CD8-positive, alpha-beta memory T cell (primary cell): ENCODE measurements at places on chromosomes 5 and 9. TPM values are rescaled to one million over a fixed set of nuclear protein-coding genes. Genes with fewer than 3 reads are reported as not detected.

The GABRA1 gene
- not detected for total RNA-seq

The PLEKHG4B gene
- not detected for total RNA-seq

The AGXT2 gene
- total RNA-seq = not detected

The ZNF454 gene
- total RNA-seq = not detected

The ADRA1B gene
- total RNA-seq = not detected

The LECT2 gene
- total RNA-seq = not detected

The ZNF883 gene
- total RNA-seq = 0.95 TPM

The STPG3 gene
- total RNA-seq = 0.27 TPM

The IFNA21 gene
- not detected for total RNA-seq

GRCh38 chr5:67773411-67774266 lies 441.9 kb upstream of the PIK3R1 start:
- no peak overlapping the region for H3K27ac ChIP-seq
- H3K27me3 ChIP-seq = no peaks in the 10 kb centered on the region
- no peaks in the 10 kb centered on the region for H3K4me1 ChIP-seq

DNA sequence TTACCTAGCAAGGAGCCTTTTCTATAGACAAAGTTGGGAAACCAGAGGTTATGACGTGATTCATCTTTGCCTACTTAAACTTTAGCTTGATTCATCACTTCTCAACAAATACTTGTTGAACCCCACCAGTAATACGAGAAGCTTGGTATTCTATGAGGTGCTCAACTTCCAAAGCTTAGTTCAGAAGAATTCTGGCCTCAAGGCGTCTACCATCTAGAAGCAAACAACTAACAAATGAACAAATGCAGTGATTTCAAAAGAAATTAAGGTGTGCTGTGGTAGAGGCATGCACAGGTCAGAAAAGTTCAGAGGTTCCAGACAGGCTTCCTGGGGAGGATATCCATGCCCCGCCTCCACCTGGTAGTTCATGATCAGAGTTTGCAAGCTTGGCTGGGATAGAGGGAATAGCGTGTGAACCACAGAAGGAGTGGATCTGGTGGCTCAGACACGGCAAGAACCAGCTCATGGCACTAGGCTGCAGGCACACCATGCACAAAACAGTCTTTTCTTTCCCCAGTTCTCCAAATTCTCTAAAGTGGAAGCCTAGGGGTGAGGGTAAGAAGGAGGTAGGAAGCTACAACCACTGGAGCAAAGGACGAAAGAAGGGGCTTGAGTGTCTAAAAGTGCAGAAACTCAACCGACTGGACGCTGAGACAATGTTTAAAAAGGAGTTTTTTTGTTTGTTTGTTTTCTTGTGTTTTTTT lies 473.0 kb downstream of the RAB3C start:
- no peak overlapping the region for H3K4me3 ChIP-seq
- H3K27me3 ChIP-seq = no peaks in the 10 kb centered on the region
- no peaks in the 10 kb centered on the region for H3K4me1 ChIP-seq

GRCh38 chr9:2489838-2490314 lies 131.7 kb upstream of the VLDLR start:
- no peaks in the 10 kb centered on the region for H3K36me3 ChIP-seq
- no peak for DNase-seq
- H3K27ac ChIP-seq = no peak overlapping the region
- no peaks in the 10 kb centered on the region for H3K27me3 ChIP-seq
- no peaks in the 10 kb centered on the region for H3K4me1 ChIP-seq
- no peak overlapping the region for H3K4me3 ChIP-seq

GRCh38 chr9:122379340-122379739 lies 8.5 kb downstream of the PTGS1 start:
- no peak overlapping the region for H3K27ac ChIP-seq
- H3K4me1 ChIP-seq = no peaks in the 10 kb centered on the region
- H3K27me3 ChIP-seq = no peaks in the 10 kb centered on the region
- H3K4me3 ChIP-seq = no peak overlapping the region
- H3K36me3 ChIP-seq = no peaks in the 10 kb centered on the region
- no peak for DNase-seq

DNA sequence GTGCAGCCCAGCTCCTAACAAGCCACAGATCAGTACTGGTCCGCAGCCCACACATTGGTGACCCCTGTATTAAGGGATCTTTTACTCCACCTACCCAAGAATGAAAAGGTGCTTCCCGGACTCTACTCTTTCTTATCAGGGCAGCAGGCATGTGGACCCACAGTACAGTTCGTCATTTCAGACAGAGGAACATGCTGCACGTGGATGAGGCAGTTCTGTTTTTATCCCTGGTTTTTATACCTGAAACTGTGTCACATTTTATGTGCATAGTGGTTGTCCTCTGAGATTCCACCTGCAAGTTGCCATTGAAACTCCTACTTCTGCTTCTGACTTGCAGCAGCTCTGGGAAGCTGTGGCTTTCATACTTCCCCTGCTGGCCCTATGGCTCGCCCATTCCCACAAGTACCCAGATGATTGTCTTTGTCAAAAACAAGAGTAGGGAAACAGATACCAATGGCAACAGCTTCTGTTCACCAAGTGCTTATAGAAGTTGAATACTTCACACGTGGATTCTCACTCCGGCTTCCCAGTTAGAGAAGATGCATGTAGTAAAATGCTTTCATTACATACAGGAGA lies 208.0 kb downstream of the TRIO start:
- no peak overlapping the region for H3K4me3 ChIP-seq
- H3K27ac ChIP-seq = no peak overlapping the region
- DNase-seq = no peak
- H3K4me1 ChIP-seq = no peaks in the 10 kb centered on the region
- no peaks in the 10 kb centered on the region for H3K27me3 ChIP-seq

DNA sequence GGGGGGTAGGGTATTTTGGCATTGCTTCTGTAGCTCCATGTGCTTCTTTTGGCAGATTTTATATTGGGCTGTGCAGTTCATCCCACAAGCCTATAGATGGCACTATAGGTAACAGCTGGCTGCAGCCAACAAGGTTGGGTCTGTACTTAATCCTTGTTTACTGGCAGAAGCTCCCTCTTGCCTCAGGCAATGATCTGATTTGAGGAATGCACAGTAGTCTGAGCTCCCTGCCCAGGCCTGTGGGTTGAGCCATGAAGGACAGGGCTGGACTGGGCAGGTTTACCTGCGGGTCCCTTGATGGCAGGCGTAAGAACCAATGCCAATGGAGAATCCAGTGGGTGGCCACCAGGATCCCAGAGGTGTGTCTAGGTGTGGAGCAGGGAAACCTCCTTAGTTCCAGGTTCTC lies 11.7 kb upstream of the OR1J2 start:
- H3K27me3 ChIP-seq = peaks cover 5% of the 10 kb centered on the region
- no peak overlapping the region for H3K27ac ChIP-seq
- DNase-seq = peak; percentile 24
- H3K36me3 ChIP-seq = no peaks in the 10 kb centered on the region

DNA sequence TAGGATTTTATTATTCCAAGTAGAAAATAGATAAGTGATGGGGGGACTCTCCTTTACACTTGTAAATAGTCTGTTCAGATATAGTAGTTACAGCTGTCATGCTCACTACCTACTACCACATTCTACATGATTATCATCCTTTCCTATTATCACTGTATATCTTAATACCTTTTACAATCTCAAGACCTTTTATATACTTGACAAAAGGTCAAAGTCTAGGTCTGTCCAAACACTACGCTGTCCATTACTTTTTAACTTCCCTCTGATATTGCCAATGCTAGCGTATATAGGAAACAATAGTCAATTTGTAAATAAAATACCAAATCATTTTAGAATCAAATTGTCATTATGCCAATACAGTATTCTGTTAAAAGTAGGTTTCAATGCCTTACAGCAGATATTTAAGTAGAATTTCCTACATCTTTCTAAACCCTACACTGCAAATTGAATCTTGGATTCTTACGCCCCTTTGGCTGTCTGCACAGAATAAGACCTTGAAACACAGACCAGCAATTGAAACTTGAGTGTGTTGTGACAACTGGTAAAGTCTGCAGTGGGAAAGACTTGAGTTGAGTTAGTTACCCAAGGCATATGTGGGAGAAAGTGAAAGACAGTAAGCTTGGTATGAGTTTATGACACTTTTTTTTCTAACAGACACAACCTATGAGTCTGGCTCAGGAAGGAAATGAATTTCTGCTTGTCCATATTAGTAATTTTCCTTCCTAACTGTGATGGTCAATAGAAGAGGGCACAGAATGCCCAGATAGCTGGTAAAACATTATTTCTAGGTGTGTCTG lies 827.6 kb upstream of the ACO1 start:
- no peaks in the 10 kb centered on the region for H3K4me1 ChIP-seq
- DNase-seq = no peak
- no peaks in the 10 kb centered on the region for H3K27me3 ChIP-seq
- H3K27ac ChIP-seq = no peak overlapping the region

GRCh38 chr9:136725612-136726011 lies 13.2 kb downstream of the DIPK1B start:
- peak overlapping the region; percentile 98 for H3K4me3 ChIP-seq
- DNase-seq = no peak
- no peaks in the 10 kb centered on the region for H3K27me3 ChIP-seq
- peaks cover 28% of the 10 kb centered on the region for H3K36me3 ChIP-seq
- H3K4me1 ChIP-seq = peaks cover 28% of the 10 kb centered on the region

DNA sequence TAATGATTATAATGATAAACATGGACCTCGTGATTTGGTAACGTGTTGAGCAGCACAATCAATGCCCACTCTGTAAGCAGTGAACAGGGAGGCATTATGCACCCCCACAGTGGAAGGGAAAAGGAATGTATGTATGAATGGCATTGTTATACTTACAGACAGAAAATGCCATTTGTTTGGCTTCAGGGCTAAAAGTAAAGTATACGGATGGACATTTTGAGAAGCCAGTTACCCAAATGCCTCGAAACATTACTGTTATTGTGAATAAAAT lies 260.2 kb upstream of the PPP1R2B start:
- no peaks in the 10 kb centered on the region for H3K27me3 ChIP-seq
- no peaks in the 10 kb centered on the region for H3K36me3 ChIP-seq
- H3K4me1 ChIP-seq = no peaks in the 10 kb centered on the region
- H3K4me3 ChIP-seq = no peak overlapping the region
- no peak for DNase-seq

DNA sequence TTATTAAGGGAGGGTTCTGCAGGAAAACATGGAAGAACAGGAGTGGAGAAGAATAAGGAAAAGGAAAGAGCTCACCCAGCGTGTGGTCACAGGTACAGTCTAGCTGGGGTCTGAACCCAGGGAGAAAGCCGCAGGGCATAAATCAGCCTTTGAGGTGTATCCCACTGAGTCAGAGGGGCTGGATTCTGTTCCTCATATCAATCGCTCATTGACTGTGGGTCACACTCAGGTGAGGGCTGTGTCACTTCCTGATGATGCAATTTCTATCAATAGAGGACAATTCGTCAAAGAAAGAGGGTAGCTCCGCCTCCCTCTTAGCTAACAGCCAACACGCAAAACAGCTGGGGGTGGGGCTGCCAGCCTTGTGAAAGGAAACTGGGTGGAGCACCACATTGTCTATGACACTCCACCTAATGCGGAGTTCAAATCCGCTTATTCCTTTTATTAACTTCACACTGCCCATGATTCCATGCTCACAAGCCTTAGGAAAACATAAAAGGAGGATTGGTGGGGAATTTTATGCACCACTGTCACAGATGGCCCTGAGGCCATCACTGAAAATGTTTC lies 176.2 kb downstream of the ICE1 start:
- H3K36me3 ChIP-seq = no peaks in the 10 kb centered on the region
- no peaks in the 10 kb centered on the region for H3K4me1 ChIP-seq
- H3K4me3 ChIP-seq = no peak overlapping the region
- H3K27me3 ChIP-seq = no peaks in the 10 kb centered on the region

- H3K4me1 ChIP-seq = peaks cover 3% of the 10 kb centered on the region
- no peak overlapping the region for H3K4me3 ChIP-seq
- no peak overlapping the region for H3K27ac ChIP-seq
- no peak for DNase-seq
Measured at GRCh38 chr5:6365977-6366590, 12.3 kb downstream of the MED10 start.

GRCh38 chr5:59367791-59368394 lies 525.6 kb downstream of the PDE4D start:
- no peak overlapping the region for H3K4me3 ChIP-seq
- no peak overlapping the region for H3K27ac ChIP-seq
- H3K27me3 ChIP-seq = no peaks in the 10 kb centered on the region
- no peaks in the 10 kb centered on the region for H3K36me3 ChIP-seq
- DNase-seq = peak; percentile 8
- H3K4me1 ChIP-seq = no peaks in the 10 kb centered on the region

DNA sequence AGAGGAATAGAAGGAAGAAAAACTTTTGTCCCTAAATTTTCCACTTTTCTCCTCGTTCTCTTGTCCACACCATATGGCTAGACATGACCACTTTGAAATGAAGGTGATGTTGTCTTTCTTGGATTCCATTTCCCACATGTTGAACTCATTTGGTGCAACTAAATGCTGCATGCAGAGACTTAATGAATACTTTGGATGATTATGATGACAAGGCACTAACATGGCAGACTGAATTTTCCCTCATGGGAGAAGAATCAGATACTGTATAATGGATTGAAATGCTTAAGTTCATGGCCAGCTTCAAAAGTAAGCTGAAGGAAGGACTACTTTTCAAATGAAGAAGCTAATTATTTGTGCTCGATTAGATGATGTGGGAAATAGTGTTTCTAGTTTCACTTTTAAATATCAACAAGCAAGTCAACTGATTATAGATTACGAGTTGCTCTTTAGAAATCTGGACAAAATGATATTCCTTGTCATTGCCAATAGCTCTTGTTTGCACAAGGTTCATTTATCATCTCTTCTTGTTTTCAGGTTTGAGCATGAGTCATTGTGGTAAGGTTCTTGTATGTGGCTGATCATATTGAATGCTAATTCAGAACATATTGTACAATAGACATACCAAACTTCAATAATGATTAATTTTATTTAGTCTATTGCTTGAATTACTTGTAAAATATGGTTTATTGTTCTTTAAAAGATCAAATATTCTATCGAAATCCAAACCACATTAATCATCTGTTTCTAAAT lies 501.3 kb upstream of the FTMT start:
- H3K27ac ChIP-seq = no peak overlapping the region
- no peak overlapping the region for H3K4me3 ChIP-seq
- no peaks in the 10 kb centered on the region for H3K27me3 ChIP-seq

- H3K27me3 ChIP-seq = no peaks in the 10 kb centered on the region
- H3K4me3 ChIP-seq = no peak overlapping the region
- H3K36me3 ChIP-seq = peaks cover 12% of the 10 kb centered on the region
- H3K27ac ChIP-seq = no peak overlapping the region
Measured at GRCh38 chr9:89473762-89474469, 24.0 kb downstream of the SEMA4D start.

GRCh38 chr5:28807195-28807729 lies 1768.9 kb upstream of the CDH9 start:
- H3K27me3 ChIP-seq = no peaks in the 10 kb centered on the region
- no peak for DNase-seq
- no peak overlapping the region for H3K27ac ChIP-seq
- no peak overlapping the region for H3K4me3 ChIP-seq
- no peaks in the 10 kb centered on the region for H3K36me3 ChIP-seq

DNA sequence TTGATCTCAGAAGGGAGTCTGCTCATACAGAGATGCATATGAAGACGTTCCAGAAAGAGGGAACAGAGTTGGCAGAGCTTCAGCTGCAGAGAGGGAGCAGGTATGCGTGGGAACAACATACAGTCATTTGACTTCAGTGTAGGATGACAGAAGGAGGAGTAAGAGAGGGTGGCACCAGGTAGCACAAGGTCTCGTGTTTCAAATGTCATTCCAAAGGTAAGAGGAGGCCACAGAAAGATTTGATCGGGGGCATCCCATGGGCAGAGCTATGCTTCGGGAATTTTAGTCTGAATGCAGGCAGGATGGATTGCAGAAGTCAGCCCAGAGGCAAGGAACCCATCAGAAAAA lies 367.1 kb downstream of the CDK5RAP2 start:
- H3K27me3 ChIP-seq = no peaks in the 10 kb centered on the region
- no peak overlapping the region for H3K27ac ChIP-seq
- H3K4me3 ChIP-seq = no peak overlapping the region
- no peak for DNase-seq
- no peaks in the 10 kb centered on the region for H3K4me1 ChIP-seq

- no peak overlapping the region for H3K4me3 ChIP-seq
- H3K27me3 ChIP-seq = no peaks in the 10 kb centered on the region
- no peaks in the 10 kb centered on the region for H3K36me3 ChIP-seq
- H3K27ac ChIP-seq = no peak overlapping the region
Measured at GRCh38 chr9:119877306-119877705, 508.1 kb upstream of the BRINP1 start.
